ENCODE measurements at places on chromosomes 2 and 18.

GRCh38 chr2:44952143-44952805 is 10.8 kb downstream of the SIX3 start:
- peak; percentile 75 for DNase-seq

- DNase-seq = no peak
Observed at GRCh38 chr2:10103179-10103578, 19.4 kb upstream of the RRM2 start.

DNA sequence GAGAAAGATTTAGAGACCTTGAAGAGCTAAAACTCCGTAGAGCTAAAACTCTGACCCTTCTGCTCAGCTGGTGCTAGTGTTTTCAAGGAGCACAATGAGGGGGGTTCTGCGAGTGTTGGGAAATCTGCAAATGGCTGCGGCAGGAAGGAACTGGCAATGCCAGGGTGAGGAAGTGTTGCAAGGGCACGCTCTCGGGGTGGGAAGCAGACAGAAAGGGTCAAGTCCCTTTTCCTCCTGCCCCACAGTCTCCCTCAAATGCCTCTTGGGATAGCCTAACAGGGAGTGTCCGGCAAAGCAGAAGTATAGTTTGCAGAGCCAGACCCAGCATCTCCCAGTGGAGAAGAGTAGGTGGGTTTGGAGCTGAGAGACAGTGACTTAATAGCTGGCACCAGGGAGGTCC is 60.5 kb downstream of the NCAPH start:
- DNase-seq = no peak

DNA sequence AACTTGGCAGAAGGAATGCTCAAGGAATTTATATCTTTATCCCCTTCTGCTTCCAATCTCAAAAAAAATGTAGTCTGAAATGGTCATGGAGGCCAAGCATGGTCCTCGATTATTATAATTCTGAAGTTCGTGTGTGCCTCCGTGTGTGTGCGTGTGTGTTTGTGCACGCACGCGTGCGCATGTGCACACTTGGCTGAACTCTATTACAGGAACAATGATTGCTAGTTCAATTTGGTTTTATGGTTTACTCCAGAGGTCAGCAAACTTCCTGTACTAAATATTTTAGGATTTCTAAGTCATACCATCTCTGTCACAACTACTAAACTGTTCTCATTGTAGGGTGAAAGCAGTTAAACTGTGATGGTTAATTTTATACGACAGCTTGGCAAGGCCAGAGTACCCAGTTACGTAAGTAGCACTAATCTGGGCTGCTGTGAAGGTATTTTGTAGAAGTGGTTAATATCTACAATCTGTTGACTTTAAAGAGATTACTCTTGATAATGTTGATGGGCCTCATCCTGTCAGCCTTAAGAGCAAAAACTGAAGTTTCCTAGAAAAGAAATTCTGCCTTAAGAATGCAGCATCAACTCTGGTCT is 5.8 kb upstream of the MARCHF7 start:
- DNase-seq = no peak

DNA sequence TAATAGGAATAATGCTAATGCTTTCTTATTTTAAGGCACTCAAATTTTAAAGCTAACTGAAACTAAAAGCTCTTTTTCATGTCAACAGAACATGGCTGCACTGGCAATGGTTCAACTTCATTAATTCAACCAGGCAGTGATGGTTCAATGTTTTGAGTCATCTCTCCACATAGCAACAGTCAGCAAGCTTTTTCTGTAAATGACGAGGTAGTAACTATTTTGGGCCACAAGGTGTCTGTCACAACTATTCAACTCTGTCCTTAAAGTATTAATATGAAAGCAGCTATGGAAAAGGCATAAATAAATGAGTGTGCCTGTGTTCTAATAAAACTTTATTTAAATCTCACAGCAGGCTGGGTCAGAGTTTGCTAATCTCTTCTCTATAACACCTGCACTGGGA is 1425.6 kb upstream of the PIK3C3 start:
- no peak for DNase-seq

DNA sequence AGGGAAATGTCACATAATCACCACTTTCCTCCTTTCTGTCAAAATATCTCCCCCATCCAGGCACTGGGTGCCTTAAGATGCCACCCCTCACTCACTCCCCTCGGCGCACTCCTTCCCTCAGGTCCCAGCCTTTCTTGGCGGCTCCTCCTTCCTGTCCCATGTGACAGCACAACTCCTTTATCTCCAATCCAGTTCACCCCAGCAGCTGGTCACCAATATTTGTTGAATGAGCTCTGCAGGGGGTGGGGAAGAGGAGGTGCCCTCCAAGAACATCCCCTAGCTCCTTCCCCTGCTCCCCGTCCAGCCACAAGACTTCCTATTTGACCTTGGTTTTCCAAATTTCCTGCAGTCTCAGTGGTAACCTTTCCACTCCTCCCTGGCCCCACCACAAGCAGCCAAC is 31.6 kb upstream of the ID2 start:
- DNase-seq = no peak

GRCh38 chr2:151777487-151777886 is 43.2 kb upstream of the NEB start:
- no peak for DNase-seq

- no peak for DNase-seq
Observed at GRCh38 chr2:147172493-147173188, 672.2 kb upstream of the ACVR2A start.

DNA sequence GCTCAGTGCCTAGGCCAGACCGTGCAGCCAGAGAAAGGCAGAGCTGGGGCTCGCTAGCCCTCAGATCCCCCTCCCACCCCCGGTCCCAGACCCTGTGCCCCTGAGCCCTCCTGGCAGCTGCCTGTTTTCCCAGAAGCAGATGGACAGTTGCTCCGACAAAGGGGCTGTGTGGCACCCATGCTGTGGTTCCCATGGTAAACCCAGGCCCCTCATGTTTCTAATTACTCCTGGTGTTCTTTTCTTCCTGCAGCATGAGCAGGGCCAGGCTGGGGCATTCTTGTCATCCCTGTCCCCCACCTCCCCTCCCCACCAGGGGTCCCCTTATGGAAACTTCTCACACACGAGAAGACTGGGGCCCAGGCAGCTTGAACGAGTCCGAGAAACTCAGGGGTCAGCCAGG is 269.6 kb downstream of the HAUS1 start:
- DNase-seq = no peak

DNA sequence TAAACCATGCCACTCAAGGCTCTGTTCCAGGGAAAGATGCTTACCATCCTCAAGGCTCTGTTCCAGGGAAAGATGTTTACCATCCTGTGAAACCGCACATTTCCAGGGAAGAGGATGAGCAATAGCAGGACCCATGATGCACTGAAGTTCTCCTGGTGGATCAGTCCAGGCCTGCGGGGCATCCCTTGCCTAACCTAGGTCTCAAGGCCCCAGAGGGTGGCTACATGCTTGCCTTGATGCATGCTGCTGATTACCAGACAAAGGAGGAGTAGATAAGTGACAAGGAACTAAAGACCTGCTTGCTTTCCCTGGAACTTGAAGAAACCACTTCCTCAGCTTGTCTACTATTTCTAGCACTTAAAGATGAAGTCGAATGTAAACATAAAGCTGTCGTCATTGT is 111.0 kb upstream of the LINC00305 start:
- no peak for DNase-seq

DNA sequence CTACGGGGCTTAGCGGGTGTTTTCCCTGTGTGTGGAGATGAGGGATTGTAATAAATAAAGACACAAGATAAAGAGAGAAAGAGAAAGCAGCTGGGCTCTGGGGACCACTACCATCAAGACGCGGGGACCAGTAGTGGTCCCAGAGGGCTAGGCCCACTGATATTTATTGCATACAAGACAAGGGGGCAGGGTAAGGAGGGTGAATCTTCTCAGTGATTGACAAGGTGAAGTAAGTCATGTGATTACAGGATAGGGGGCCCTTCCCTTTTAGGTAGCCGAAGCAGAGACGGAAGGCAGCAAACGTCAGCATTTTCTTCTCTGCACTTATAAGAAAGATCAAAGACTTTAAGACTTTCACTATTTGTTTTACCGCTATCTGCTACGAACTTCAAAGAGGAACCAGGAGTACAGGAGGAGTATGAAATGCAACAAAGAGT is 4.5 kb upstream of the GAL3ST2 start:
- DNase-seq = no peak

DNA sequence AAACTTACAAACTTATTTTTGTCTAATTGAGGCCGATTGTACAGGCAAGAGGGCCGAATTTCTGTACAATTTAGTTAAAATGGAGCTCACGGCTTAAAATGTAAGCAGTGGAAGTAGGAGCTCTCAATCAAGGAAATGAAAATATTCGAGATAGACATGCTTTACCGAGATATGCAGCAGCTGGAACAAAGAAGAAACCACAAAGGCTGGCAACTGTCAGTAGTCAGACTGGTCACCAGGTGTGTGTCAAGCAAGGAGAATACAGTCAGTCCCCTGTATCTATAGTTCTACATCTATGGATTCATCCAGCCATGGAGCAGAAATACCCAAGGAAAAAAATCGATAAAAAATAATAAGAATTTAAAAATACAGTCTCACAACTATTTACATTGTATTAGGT is 122.6 kb downstream of the WDSUB1 start:
- no peak for DNase-seq

DNA sequence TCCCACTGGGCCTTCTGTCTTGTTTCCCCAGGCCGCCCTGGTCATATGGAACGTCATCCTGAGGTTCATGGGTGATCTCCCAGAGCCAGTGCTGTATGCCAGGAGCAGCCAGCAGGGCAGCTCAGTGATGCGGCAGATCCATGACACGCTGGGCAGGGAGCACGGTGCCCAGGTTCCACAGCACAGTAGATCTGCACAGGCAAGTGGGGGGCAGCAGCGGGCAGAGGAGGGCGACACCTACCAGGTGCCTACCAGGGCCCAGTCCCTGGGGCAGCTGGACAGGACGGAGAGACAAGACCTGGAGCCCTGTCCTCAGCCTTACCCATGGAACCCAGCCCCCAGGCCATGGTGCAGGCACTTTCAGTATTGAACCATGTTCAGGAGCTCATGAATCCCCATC is 36.1 kb upstream of the GPR17 start:
- DNase-seq = no peak

- DNase-seq = no peak
Observed at GRCh38 chr2:40540026-40540425, 88.1 kb upstream of the SLC8A1 start.

GRCh38 chr2:172216477-172216876 is 113.8 kb upstream of the DLX2 start:
- DNase-seq = no peak

DNA sequence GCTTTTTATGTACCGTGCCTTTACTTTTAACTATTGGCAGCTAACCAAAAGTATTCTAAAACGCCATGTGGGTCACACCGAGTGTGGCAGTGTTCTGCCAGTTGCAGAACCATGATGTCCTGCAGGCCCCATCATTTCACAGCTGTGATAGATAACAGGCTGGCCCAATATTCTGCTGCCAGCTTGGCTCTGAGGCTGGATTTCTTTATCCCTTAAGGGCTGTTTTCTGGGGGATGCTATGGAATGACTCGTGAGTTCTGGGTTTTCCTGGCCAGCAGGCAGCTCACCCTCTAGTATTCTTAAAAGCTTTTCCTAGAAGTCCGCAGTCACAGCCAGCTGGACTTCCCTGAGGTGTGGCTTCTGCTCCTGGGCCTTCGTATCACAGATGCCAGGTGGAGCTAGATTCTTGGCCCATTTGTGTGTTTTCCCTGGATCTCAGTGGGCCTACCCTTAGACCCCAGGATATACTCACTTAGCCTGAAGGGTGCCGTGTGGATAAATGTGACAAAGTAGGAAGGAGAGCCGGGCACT is 41.0 kb downstream of the FHOD3 start:
- no peak for DNase-seq

DNA sequence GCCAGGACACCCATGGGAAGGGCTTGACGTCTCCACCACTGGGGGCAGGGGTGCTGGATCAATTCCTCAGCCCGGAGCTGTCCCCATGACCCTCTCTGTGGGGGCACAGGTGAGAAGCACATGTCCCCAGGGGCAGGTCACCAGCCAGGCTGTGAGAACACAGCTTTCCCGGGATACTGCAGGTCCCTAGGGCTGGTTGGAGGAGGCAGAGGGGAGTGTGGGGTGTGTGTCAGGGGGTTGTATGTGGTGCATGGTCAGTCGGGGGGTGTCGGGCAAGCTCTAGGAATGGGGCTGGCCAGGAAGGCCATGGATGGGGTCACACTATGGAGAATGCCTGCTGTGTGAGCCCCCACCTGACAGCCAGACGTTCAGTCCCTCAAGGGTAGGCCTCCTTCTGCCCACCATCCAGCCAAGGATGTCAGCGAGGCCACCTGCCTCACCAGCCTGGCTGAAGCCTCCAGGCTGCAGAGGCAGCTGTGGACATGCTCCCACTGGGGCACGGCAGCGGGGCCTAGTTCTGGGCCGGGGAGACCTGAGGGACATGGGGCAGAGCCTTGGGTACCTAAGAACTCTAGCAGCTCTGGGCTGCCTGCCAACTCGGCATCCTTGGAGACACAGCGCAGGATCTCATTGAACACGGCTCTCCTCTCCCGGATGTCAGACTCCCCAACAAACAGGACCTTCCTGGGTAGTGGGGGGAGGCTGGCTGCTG is 10.3 kb downstream of the HS1BP3 start:
- no peak for DNase-seq

- no peak for DNase-seq
Observed at GRCh38 chr2:18085593-18085992, 207.1 kb downstream of the KCNS3 start.

- no peak for DNase-seq
Observed at GRCh38 chr2:199460846-199461710, 3.3 kb upstream of the SATB2 start.

GRCh38 chr2:217301142-217301925 is 441.5 kb upstream of the TNP1 start:
- DNase-seq = no peak

GRCh38 chr2:23904692-23905091 is 22.2 kb downstream of the ATAD2B start:
- DNase-seq = no peak

- DNase-seq = no peak
Observed at GRCh38 chr2:7063789-7064188, 146.6 kb downstream of the RNF144A start.

DNA sequence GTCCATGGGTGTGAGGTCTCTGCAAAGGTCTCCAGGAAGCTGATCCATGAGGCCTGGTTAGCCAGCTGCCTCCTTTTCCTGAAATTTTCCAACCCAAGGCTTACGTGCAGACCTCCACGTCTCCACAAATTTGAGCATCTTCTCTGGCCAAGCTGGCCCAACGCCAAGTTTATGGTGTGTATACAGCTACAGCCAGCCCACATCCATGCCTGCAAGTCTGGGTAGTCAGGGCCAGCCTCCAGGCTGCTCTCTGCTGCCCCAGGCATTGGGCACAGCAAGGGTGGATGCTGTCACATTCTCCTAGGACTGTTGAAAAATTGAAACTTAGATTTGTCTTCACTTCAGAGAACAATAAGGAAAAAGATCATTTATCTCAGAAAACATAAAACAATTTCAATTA is 525.5 kb upstream of the CHAC2 start:
- no peak for DNase-seq

GRCh38 chr18:58316396-58317342 is 272.6 kb downstream of the NEDD4L start:
- DNase-seq = no peak

- DNase-seq = no peak
Observed at GRCh38 chr2:68878753-68879152, 7.6 kb upstream of the BMP10 start.
